ENCODE measurements at places on chromosomes 6 and 20. TPM values are rescaled to one million over a fixed set of nuclear protein-coding genes. Genes with fewer than 3 reads are reported as not detected.

DNA sequence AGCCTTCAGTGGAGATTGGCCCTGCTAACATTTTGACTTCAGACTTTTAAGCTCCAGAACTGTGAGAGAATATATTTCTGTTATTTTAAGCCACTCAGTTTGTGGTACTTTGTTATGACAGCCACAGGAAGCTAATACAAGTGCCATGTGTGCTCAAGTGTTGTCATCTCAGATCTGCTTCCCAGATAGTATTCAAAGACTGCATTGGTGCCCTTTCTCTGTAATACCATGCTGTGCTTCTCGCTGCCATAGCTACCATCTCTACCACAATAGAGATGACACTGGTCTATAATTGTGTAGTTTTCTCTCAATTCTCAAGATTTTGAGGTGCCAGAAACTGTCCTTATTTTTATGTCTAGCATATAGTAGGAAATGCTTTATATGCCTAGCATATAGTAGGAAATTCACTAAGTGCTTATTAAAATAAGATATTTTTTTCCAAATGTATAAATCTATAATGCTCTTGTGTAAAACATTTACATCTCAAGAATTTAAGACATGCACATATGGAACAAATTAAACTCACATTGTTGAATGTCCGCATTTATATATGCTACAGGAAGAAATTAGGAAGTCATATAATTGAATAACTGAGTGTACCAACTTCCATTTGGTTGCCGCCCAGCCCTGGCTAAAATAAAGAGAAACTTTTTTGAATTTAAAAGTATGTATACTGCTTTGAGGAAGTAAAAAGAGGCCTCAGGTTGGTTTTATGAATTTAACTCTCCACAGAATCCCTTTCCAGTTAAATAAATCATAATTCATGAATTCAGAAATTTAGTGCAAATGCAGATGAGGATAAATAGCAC lies 77.6 kb downstream of the TPBG start:
- DNase-seq = no peak

DNA sequence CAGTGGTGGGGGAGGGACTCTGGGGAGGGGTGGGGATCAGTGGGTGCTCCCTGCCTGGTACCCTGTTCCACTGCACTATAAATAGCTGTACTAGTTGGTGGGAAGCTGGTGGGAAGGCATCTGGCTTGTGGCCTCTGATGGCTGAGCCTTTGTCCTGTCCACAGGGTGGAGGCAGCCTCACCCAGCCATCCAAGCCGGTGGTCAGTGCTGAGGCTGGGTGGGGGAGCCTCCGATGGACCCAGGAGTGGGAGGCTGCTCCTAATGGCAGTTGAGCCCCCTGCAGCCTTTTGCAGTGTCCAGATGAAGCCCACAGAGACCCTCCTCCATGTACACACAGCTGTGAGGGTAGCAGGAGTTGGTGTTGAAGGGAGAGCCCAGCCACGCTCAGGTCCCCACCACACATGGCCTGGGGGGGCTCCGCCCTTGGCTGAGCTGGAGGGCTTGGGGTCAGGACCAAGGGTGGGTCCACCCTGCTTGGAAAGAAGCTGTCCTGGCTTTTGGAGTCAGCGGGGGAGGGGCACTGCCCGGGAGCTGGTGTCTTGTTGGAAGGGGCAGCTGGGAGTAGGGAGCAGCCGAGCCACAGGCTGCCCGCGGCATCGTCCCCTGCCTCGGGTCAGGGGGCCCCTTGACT lies 2.5 kb downstream of the PPDPF start:
- DNase-seq = no peak

DNA sequence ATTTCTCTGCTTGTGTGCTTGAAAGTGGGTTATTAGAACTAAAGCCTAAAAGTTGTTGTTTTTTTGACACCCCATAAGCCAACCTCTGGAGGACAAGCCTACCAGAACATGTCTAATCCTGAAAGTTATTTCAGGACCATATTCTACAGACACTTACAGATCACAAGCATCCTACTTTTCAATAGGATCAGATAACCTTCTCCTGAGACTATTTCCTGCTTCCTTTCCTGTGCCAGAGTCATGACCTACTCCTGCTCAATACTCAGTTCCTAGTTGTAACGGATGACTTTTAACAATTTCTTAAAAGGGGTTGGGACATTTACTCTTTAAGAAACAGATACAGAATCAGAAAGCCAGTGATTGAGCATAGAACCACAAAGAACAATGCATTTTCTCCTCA lies 5.3 kb upstream of the FILIP1 start:
- no peak for DNase-seq

GRCh38 chr6:26022737-26023136 lies 60.1 kb downstream of the TRIM38 start:
- DNase-seq = no peak

DNA sequence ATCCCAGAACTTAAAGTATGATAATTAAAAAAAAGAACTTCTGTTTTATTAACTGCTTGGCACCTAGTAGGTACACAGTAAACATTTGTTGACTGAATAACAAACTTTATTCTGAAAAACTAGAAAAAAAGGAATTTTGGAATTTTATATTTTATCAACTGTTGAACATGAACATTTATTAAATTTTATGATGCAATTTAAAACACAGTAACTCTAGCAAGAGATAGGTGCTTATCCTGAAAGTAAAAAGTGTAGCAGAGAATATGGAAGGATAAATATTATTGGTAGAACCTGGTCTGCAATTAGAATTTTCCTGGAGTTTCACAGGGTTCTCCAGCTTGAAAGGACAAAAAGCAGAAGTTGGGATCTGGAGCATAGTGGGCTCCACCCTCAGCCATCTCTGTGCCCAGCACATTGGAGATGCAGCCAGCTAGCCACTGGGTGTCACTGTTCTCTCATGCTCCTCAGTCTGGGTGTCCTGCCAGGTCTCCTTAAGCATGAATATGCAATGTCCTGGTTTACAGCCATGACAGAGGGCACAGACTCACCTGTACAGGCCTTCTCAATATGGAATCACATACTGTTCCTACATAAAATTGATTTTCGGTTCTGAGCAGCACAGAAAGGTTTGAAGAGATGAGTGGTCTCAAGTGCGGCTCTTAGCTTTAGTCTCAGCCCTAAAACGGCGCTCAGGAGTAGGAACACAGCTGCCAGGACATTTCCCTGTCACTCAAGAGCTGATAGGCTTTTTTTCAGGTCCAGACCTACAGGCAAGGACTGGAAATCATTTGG lies 31.7 kb upstream of the IL20RA start:
- DNase-seq = peak; percentile 70

DNA sequence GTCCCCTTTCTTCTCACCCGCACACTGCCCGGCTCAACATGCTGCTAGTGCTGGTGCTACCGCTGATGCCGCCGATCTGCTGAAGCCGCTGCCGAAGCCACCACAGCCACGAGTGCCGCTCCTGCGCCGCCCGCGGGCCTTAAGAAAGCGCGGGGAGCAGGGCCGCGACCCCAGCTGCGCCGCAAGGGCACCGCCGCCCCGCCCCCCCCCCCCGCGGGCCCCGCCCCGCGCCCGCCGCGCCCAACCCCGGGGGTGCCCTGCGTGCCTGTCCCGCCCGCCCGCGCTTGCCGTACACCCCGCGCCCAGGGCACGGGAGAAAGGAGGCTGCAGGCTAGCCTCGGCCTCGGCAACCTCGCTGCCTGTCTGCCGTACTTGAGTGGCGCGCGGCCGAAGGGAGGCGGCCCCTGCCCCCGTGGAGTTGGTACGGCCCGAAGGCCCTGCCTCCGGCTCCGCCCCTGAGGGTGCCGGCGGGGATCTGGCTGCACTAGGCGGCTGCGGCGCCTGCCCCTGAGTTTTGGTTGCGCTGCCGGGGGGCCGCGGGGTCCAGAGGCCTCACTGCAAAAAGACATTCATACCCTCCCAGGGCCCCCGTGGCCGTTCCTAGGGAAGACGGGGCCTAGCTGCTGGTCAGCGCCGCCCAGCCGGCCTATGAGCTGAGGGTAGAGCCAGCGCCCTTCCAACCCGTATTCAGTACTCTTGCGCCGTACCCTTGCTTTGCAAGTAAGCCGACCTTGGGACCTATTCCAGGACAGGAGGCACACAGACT lies at the start of gene SOD2:
Gene SOD2, minus strand, starts transcription at position 114 of the 766 bp plus-strand sequence. Its CDS starts 74 bp downstream, at position 40.
- peak; percentile 79 for DNase-seq

DNA sequence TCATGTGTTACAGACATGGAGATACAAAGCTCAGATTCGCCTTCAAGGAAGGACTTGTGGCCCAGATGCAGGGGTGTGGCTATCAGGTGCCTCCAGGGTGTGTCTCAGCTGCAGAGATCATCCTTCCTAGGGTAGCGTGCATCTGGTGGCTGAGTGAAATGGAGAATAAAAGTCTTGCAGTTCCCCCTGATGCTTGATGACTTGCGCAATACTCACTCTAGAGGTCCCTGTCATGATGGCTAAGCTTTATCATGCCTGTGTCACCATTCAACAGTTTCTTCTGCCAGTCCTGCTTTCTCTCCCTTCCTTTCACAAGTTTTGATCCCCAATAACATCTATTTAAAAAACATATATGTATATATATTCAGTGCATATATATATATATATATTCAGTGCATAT lies 228.1 kb downstream of the PAX1 start:
- no peak for DNase-seq

DNA sequence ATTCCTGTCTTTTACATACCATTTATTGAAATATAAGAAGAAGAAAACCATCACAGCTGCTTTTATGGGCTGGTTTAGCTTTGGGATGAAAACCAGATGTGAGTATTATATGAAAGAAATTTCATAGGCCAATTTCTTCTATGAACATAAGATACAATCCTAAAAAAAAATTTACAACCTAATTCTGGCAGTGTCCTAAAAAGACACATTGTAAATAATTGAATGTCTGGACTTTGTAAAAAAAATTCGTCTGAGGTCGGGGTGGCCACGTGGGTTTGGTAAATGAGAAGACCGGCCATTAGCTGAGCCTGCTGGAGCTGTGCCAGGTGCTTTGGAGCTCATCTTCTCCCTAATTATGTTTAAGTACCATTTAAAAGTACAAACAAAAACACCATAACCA lies 26.8 kb downstream of the DACT2 start:
- peak; percentile 69 for DNase-seq

GRCh38 chr20:32460231-32460630 lies 102.1 kb downstream of the ASXL1 start:
- DNase-seq = no peak

- no peak for DNase-seq
These were observed 20.9 kb upstream of the EPM2A start for GRCh38 chr6:145756170-145756662.

GRCh38 chr20:36754656-36755222 lies 8.8 kb upstream of the NDRG3 start:
- no peak for DNase-seq

GRCh38 chr6:130577178-130577919 lies 211.5 kb downstream of the TMEM200A start:
- DNase-seq = no peak

DNA sequence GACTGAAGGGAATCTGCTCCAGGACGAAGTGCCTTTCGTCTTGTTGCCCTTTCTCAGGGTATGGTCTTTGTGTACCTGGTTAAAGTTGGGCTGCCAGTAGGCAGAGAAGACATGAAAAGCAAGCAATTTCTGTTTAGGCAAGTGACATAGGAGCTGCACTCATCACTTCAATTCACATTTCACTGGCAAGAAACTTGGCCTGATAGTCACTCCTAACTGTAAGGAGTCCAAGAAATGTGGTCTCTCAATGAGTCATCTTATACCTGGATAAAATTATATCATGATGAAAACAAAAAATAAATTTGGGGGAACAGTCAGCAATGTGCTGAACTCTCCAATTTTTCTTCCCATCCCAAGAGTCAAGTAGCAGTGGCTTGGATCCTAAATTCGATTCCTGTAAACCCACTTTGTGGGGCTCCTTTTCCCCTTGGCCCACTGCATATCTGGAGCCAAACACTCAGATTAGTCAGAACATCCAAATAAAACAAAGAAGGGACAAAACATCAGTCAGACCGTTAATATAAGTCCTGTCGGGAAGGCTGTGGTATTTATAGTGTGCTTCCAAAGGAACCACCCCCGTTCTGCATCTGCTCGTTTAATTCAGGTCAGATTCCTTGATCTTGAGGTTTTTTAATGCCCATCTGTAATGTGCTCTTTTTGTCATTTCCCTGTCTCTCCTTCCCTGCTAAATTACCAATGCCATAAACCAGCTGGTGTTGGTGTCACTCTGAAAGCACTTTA lies 5.0 kb upstream of the GABRR1 start:
- no peak for DNase-seq

- DNase-seq = no peak
These were observed 76.0 kb downstream of the AIG1 start for GRCh38 chr6:143136647-143137046.

DNA sequence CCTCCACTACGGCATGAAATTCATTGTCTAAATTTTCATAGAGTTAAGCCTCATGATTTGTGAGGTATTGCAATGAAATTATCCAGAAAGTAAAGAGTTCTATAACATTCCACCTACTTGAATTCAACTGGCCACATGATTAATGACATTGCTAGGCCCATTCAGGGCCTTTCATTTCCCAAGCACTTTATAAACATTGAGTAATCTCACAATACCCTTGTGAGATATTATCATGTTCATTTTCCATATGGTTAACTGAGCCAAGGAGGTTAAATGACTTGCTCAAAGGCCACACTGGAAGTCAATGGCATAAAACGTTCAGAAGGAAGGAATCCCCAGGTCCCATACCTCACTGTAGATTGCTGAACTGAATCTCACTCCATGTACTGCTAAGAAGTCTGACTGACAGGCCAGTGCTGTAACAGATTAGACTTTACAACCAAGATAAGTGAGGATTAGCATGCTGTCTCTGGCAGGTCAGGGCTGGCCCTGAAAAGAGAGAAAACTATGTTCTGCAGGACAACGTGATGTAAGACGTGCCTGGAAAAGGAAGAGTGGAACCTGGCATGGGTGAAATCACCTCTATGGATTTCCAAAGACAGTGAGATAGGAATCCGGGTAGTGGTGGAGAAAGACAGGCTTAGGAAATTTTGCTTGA lies 75.9 kb upstream of the SPACA1 start:
- no peak for DNase-seq

DNA sequence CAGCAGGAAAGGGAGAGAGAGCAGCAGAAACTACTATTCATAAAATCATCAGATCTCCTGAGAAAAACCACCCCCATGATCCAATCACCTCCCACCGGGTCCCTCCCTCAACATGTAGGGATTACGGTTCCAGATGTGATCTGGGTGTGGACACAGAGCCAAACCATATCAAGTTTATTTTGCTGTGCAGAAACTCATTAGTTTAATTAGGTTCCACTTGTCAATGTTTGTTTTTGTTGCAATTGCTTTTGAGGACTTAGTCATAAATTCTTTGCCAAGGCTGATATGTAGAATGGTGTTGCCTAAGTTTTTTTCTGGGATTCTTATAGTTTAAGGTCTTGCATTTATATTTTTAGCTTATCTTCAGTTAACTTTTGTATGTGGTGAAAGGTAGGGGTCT lies 422.0 kb upstream of the HS3ST5 start:
- no peak for DNase-seq

DNA sequence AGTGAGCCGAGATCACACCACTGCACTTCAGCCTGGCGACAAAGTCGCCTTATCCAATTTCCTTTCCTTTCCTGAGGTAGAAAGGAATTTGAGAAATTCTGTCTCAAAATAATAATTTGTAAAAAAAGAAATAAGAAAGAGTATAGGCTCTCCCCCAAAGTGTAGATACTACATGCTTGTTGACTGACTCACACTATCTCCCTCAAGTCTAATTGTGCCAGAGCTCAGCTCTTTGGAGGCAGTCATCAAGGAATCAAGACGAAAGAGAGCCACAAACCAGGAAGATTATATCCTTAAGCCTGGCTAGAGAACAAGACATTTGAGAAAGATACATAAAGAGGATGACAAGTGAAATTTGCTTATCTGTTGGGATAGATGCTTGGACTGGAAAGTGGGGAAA lies 3.7 kb upstream of the FKBPL start:
- DNase-seq = no peak

PTCRA gene
- not detected for total RNA-seq

ADISSP gene
- total RNA-seq = 21.8 TPM

METTL24 gene
- total RNA-seq = 0.22 TPM

C20orf144 gene
- total RNA-seq = not detected

SLC22A23 gene
- total RNA-seq = 43.0 TPM

OPN5 gene
- total RNA-seq = not detected

Data from lower leg skin (tissue), 4 donors.